ENCODE measurements at places on chromosomes 3 and 15.

DNA sequence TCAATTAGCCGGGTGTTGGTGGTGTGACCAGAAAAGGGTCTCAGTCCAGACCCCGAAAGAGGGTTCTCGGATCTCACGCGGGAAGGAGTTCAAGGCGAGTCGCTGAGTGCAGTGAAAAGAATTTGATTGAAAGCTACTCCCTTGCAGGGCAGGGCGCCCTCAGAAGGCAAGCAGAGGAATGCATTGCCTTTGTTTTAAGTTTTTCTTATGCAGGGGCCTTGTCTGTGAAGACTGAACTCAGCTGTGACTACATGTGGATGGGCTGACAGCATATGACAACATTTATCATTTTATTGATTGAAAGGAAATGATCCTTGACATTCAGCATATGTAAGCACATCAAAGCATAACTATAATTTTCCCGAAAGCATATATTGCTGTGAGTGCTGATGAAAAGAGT, 11.8 kb downstream of the CPN2 start:
- DNase-seq = no peak

DNA sequence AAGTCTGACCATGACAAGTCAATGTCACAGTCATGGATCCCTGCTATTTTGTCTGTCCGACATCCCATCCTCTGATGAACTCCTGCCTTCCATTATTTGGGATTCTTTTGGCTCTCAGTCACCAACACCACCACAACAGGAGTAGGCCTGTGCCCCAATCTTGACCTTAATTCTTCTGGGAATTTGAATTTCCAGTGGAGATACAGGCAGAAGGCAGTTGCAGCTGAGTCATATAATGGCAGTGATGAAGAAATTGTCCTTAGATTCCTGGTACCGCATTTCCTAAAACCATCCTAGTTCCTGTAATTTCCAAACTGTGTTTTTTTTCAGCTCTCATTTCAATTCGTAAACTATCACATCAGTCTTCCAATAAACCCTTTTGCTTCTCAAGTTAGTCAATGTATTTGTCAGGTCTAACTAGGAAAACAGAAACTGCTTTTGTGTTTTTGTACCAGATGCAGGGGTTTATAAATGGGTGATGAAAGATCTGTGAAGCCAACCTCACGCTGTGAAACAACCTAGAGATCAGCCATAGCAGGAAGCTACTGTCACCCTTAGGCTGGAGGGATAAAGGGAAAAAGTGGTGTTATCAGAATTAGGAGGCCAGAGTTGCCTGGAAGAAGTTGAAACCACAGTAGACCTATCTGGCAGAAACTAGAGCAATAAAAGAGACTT, 126.3 kb upstream of the TMEM108 start:
- DNase-seq = no peak

GRCh38 chr3:71258116-71258515, 325.4 kb downstream of the FOXP1 start:
- DNase-seq = no peak

DNA sequence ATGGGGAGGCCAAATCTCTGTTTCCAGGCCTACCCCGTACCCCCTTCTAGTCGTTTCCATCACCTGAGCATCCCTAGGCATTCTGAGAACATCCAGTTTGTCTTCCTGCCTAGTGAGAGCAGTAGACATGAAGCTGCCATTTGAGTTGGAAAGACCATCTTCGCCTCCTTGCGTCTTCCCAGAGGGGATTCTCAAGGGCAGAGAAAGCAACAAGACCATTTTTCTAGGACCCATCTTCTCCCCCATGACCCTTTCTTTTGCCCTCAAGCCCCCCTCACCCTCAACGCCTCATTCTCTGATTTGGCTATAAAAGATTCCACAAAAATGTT, 148.7 kb upstream of the BHLHE40 start:
- no peak for DNase-seq

DNA sequence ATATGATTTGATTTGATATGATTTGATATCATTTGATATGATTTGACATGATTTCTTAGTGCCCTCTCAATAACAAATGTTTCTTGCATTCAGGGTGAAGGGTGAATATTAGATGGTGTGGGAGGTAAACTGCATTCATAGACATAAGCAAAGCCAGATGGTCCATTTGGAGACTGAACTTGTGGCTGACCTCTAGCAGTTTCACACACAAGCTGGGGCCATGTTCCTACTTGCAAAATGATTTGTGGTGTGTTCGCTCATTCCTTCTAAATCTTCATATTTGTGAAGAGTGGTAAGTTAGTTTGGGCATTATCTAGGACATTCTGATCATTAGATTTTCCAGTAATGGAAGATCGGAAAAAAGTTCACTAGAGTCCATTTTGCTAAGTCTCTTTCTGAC, 40.5 kb upstream of the CCR4 start:
- no peak for DNase-seq

GRCh38 chr15:38253351-38253781, 730 bp downstream of the SPRED1 start:
- DNase-seq = peak; percentile 14

- DNase-seq = no peak
Measured at GRCh38 chr15:98536976-98537375, 111.4 kb upstream of the IGF1R start.

- DNase-seq = no peak
Measured at GRCh38 chr3:46417841-46418611, 11.0 kb downstream of the CCRL2 start.

DNA sequence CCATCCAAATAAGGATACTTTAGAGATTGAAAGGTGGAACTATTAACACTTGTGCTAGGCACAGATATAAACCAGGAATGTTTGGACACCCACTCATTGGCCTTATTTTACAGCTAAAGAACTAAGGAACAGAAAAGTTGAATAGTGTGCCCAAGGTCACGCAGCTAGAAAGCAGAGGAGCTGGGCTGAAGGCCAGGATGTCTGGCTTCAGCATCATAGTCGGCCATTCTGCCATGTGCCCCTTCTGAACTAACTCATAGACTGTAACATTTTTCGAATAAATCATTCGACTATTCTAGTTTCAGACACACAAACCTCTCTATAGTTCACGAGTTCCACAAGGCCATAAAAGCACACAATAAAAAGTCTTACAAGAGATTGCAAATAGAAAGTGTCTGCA, 71.1 kb downstream of the SUMF1 start:
- DNase-seq = no peak

GRCh38 chr15:57554812-57555179, 36.9 kb upstream of the MYZAP start:
- DNase-seq = no peak

GRCh38 chr15:51499379-51499976, 123.1 kb downstream of the DMXL2 start:
- no peak for DNase-seq

DNA sequence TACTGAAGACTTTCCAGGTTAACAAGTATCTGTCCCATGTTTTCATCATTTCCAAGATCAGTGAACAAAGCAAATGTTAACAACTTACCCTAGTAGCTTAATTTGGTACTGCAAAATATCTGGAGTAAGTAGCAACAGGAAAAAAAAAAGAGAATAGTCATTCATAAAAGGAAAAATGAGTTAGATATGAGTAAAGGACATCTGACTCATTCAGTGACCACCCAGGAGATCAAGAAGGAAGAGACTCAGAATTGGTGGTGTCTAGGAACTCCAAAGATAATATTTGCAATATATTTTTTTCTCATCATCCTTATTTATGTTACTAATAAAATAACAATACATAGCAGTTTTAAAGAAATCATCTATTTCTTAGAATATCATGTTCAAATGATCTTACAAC, 253.8 kb upstream of the COL8A1 start:
- no peak for DNase-seq

DNA sequence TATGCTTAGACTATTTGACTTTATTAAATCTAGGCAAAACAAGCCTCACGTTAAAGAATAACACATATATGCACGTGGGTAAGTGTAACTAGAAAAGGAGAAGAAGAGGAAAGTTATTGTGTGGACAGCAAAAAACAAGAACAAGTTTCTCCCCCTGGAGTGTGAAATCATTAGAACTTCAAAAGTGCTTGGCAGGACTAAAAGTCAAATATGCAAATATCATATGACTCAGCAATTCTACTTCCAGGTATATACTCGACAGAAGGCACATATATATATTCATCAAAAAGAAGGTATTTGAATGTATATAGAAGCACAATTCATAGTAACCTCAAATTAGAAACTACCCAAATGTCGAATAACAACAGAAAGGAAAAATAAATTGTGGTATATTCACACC, 68.9 kb upstream of the STXBP5L start:
- DNase-seq = no peak

DNA sequence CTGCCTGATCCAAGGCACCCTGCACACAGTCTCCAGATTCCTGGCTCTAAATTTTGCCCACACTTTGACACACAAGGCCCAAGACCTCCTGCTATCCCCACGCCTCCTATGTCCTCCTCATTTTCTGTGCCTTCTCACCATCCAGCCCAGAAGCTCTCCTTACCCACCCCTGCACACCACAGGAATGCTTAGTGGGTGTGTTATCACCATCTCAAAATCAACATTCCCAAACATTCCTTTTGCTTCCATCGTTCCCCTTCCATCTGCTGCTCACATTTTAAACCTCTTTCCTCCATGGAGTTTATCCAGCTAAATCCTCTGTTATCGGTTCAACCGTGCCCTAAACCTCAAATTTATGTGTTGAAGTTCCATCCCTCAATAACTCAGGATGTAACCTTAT, 43.9 kb downstream of the DGKG start:
- DNase-seq = no peak

GRCh38 chr3:139620438-139620837, 57.3 kb downstream of the NMNAT3 start:
- no peak for DNase-seq

DNA sequence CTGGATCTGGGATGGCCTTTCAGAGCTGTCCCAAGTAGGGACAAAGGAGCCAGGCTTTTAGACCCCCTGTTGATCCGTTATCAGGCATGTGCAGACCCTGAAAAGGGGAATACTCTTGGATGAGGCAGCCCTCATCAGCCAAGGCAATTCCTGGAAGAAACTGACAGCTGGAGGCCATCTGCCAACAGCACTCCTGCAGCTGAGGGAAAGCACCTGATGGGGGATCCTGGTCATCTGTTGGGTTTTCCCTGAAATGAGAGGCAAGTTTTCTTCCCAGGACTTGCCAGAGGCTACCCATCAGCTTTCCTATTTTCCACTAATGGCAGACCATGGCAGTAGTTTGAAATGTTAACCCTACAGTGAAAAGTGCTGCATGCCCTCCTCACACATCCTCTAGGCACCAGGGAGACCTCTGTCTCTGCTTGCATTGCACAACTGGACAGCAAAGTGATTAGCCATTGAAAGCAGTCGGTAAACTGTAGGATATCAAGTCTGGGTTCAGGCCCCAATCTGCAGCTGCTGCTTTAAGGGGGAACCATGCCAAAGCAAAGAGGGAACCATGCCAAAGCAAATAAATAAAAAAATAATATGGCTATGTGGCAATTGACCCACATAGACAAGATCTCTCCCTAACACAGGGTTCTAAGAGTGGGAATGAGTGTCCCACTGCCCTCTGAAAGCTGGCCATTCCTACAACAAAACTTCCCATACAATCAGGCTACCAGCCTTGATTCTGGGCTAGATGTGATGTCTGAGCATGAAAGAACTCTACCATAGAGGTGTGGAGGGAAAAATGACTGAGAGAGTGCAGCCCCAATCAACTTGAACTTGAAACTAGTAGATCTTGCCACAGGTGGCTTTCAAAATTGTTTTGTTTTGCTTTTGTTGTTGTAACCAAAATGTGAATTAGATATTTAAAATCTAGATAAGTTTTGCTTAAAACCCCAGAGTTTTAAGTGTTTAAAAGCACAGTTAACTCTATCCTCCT, 232.0 kb upstream of the STT3B start:
- no peak for DNase-seq

DNA sequence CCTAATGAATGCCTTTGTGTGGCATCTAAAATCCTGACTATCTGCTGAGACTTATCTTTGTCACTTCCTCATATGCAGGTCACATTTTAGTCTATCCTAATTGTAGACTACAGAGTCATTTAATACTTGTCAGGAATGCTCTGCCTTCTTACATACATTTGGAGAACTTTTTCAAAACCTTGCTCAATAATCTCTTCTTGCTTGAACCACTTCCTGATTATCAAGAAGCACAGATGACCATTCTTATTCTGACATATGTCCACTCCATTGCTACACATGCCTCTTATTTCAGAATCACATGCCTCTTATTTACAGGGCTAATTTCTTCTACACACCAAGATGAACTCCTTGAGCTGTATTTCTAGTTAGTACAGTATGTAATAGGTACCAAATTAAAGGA, 400.3 kb downstream of the TBC1D5 start:
- no peak for DNase-seq

DNA sequence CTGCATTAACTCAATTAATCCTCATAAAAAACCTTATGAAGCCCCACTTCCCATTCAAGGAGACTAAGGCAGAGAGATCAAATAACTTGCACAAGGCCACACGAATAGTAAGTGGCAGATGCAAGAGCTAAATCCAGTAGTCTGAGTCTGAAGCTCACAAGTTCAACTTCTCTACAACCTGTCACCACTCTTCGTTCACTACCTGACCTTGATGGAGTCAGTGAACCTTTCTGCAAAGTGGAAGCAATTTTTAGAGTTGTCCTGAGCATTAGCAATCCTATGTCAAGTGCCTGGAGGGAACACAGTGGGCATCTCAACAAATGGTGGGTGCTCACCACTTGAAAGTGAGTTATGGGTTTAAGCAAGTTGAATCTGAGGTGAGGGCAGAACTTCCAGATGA, 2.1 kb upstream of the SPINT1 start:
- DNase-seq = no peak

- peak; percentile 45 for DNase-seq
Measured at GRCh38 chr15:22265056-22265945, 185.0 kb downstream of the OR4M2 start.

DNA sequence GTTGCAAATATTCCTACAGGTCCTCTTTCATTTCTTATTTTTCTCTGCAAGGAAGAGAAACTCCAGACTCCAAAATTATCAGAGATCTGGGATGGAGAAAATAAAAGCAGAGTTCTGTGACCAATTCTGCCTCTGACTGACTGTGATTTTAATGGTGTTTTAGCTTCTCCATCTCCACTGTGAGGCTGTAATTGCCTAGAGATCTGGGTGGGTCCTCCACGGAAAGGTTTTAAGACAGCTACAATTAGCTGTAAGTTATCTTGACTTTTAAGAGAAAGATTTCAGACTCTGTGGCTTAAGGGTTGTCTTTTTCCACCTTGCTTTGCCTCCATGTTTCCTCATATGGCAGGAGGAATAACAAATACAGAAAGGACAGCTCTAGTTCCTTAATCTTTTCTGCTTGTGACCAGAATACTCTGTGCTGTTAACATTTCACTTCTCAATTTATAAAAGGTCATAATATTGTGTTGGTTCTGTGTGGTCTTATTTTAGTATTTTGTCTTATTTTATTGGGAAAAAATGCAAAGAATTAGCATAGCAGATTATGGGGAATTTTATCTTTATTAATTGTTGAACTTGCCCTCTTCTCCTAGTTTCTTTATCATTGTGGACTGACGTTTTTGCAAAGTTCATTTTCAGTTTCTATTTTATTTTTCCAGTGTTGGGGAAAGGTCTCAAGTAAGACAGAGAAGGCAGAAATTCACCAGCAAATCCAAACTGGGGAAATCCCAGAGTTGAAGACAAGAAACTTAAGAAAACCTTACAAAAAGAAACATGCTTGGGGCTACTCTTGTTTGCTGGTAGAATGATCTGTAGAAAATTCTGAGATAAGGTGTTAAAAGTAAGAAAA, 157.9 kb downstream of the RAP2B start:
- DNase-seq = no peak

GRCh38 chr15:58594898-58595297, 154.6 kb downstream of the ADAM10 start:
- no peak for DNase-seq

Data from activated naive CD4-positive, alpha-beta T cell treated with anti-CD3 and anti-CD28 coated beads for 36 hours (primary cell).